ENCODE measurements at places on chromosomes 3 and 15. TPM values are rescaled to one million over a fixed set of nuclear protein-coding genes. Genes with fewer than 3 reads are reported as not detected.

- DNase-seq: no peak
Observed at GRCh38 chr15:88745065-88745464, 58.2 kb upstream of the ACAN start.

Gene GOLGA6A
- 0.04 TPM for polyA plus RNA-seq

- DNase-seq: no peak
Observed at GRCh38 chr15:92811148-92811913, 88.8 kb upstream of the CHD2 start.

DNA sequence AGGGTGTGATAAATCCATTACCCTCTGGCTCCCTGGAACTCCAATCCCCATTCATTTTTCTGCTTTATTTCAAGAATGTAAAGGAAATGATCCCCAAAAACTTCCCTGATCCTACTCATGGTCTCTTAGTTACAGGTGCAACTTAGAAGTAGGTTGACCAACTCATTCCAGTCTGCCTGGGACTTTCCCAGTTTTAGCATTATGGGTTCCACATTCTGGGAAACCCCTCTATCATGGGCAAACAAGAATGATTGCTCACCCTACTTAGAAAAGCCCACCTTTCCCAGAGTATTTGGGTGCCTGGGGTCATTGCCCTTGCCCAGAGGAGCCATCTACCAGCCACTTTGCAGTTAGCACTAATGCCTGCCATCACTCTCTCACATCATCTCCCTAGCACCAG lies 15.6 kb downstream of the CLDN18 start:
- no peak for DNase-seq

DNA sequence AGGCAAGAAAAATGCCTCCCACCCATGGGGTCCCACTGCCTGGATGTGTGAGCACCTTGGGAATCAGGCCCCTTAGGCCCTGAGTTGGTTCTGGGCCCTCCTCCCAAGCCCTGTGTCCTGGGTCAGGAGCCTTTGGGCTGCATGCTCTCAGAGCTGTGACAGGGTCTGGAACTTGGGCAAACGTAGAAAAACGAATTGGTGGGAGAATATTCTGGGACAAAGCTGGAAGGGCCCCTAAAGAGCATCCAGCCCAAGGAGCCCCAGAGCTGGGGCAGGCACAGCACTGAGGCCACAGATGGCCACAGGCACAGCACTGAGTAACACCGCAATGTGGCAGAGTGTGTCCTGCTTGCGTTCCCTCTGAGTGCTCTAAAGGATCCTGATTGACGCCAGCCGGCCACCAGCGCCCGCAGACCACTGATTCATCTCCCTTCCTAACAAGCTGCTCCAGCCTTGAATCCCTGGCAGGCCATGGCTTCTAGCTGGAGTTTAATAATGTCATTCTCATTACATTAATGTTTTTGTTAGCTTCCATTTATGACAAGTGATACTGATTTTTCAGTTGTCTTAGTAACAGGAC lies 18.6 kb upstream of the SEC13 start:
- DNase-seq: no peak

DNA sequence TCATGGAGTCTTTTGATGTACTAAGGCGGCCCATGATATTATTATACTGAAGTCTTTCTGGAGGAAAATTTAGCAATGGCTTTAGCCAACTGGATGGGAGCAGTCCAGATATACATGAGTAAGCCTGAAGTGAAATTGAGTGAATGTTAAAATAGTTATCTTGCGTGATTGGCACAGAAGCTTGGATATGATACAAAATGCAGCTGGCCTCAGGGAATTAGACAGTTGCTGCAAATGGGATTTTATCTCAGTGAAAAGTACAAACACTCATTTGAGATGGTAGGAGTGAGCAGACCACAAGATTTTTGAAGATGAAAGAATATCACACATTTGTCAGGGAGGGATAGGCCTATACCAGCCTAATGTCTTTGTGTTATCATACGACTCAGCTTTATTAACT lies 8.9 kb downstream of the LMOD3 start:
- DNase-seq: no peak

DNA sequence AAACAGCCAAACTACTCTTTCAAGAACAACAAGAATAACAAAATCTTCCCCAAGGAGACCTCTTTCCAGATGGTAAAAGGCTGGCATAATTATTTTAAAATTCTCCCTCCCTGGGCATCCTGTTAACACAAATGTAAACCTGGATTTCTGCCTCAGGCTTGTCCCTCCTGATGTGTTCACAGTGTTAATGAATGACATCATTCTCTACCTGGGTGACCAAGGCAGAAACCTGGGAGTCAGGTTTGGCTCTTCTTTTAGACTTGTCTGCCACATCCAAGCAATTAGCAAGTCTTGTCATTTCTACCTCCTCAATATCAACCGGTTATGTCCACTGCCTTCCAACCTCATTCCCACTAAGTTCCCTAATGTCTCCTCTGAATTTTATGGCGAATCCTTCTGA lies 368.7 kb upstream of the TBL1XR1 start:
- DNase-seq: no peak

DNA sequence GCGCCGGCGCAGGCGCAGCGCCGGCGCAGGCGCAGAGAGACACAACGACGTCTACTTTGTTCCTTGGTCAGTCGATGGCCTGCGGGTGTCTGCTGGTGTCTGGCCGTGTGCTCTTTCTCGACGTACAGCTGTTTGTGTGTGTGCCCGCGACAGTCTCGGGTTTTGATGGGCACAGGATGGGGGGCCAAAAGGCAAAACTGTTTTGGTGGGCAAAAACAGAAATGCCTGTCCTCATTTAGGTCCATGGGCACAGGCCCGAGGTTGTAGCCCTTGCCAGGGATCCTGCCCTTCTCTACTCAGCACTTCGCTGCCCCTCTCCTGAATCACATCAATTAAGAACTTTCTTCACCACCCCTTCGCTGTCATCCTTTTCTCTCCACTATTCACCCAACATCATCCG lies 184.8 kb upstream of the CHL1 start:
- DNase-seq: peak; percentile 53

DNA sequence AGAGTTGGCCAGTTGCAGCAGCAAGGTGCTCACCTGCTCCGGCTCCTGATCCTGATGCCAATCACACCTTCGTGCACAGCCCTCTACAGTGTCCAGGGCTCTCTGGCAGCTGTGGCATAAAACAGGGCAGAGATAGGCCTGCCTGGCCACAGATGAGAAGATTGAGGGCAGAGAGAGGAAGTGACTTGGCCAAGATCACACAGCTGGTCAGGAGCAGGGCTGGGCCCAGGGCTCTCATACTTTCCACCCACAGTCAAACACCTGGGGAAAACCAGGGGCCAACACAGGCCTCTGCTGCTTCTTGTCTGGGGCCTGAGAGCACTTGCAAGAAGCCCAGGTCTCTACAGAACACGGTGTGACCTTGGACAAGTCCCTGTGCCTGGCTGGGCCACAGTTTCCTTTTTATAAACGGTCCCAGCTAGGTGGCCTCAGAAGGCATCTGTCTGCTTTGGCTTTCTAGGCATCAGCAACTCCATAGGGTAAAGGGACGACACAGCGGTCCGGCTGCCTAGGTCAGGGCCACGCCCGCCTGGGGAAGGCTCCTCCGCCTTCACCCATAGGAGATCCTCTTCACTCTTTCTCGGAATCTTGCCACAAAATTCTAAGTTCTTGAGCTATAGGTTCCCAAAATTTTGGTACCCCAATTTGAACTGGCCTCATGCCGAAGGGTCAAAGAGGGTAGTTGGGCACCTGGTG lies 3.1 kb downstream of the ATP2B2 start:
- no peak for DNase-seq

DNA sequence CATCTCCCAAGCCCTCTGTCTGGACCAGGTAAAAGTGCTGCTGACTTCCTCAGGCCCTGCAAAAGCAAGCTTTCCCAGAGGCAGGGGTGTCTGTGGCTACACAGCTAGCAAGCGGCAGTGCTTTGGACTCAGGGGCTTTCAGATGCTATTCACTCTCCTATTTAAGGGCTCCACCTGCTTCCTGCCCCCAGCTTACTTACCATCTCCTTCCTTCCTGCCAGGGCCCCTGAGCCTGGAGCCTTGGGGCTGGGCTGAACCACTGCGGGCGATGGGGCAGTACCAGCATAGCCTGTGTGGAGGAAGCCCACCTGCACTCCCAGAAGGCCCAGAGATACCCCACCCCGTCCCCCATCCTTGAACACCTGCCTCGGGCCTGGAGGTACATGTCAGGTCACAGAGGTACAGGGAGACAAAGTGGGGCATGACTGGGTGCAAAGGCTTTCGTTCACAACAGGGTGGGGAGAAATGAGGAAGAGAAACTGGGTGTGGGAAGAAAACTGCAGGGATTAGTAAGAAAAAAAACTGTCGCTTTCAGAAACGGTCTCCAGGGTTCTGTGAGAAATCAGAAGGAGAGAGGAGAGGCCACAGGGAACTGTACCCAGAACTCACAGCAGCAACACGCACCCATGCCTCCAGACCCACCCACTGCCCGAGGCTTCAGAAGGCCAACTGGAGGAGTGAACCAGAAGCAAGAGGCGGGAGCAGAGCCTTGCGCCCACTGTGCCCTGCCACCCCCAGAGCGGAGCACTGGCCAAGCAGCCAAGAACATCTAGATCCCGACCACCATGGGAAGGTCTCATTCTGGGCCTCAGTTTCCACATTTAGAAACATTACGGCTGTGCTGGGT lies 49.5 kb downstream of the CCDC12 start:
- no peak for DNase-seq

- DNase-seq: no peak
Observed at GRCh38 chr3:97510795-97511194, 253.8 kb upstream of the ARL6 start.

DNA sequence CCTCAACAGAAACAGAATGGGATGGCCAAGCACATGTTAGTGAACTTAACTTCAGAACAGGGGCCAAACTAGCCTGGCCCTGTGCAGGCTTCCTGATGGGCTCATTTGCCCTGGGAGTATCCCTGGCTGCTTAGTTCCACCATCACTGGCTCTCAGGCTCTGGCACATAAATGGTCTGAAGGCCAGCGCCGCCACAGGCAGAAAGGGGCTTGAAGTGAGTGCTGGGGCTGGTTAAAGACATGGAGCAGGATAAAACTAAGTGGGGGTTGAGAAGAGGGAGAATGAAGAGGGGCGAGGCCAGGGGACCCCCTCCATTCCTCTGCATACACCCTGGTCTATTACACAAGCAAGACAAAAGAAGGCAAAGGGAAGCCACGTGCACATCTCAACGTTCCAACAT lies 12.2 kb downstream of the SLCO2A1 start:
- no peak for DNase-seq

Gene RTF1
- polyA plus RNA-seq: 26.1 TPM

GRCh38 chr3:100893590-100893989 lies 99.6 kb downstream of the ABI3BP start:
- no peak for DNase-seq

DNA sequence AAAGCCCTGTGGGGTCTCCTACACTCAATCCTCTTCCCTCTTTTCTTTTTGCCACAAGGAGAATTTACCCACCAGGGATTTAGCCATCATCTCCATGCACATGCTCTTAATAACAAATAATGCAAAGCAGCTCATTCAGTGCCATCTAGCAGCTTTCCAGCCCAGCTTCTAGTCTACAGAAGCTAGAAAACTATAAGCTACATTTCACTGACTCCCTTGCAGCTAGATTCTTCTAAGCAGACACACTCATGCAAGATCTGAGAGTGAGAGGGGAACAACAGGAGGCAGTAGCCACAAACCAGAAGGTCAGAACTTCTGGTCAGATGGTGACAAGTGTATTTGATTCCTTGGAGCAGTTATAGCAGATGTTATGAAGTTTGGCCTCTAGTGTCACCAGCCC lies 25.5 kb downstream of the OSBPL10 start:
- DNase-seq: no peak

DNA sequence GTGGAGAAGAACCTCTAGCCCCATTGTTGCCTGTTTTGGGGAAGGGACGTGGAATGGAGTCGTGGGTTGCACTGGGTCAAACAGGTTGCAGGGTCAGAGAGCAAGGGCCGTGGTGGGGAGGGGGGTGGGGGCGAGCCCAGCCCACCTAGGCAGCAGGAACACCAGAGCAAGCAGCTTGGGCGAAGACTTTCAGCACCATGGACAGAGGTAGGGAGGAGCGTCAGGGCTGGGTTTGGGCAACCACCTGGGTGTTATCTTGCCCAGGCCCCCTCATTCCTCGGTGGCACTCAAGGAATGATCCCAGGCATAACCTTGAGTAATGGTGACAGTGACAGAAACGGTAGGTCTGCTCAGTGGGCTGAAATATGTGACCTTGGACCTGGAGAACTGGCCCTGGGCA lies 45.9 kb upstream of the TMEM115 start:
- no peak for DNase-seq

Gene LARP6
- polyA plus RNA-seq: 61.7 TPM

DNA sequence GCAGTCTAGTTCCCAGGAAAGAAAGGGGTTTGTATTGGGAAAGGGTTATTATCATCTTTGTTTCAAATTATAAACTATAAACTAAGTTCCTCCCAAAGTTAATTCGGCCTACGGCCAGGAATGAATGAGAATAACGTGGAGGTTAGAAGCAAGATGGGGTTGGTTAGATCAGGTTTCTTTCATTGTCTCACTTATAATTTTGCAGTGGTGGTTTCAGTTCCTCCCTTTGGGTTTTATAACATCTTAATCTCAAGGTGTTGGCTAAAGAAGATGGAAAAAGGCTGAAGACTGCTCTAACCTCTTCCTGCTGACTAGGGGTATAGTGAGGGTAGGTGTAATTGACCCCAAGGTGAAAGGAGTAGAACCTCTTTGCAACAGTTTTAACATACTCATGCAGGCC lies 1050.7 kb downstream of the OTOL1 start:
- no peak for DNase-seq

DNA sequence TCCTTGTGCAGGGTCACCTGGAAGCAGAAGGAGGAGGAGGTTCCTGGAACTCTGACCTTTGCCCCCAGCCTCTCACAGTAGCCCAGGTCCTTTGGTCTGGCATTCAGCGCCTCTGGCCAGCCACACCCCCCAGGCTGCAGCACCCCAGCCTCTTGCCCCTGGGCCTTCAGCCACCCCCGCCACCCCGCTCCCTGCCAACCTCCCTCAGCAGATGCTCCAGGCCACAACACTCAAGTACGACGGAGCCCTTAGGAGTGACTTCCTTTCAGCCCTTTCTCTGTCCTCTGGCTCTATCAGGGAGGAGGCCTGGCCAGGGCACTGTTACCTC lies 45.2 kb downstream of the GRIP2 start:
- no peak for DNase-seq

DNA sequence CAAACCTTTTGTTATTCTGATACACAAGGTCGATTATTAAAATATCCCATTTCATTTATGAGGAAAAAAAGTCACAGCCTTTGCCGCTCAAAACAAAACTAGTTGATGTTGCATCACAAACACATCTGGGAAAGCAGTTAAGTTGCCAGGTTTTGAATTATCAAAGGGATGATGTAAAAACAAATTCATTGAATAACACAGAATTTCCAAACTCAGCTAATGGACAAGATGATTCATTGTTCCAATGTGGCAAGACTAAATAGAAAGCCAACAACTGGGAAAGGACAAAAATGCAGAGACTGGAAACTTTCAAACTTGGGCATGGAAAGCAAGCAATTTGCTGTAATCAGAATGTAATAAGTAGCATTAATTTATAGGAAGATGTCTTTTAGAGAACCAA lies 610.0 kb upstream of the ZNF385D start:
- DNase-seq: no peak

GRCh38 chr3:127676456-127676855 lies 3.7 kb downstream of the ABTB1 start:
- DNase-seq: peak; percentile 17
